ENCODE measurements at places on chromosomes 2 and 18.
A peak's percentile ranks its signal among the peaks of the same experiment; 100 is the strongest.

GRCh38 chr2:88530081-88530480, 77.6 kb upstream of the FOXI3 start:
- DNase-seq: no peak

GRCh38 chr2:157900203-157900602, 24.1 kb upstream of the ACVR1 start:
- no peak for DNase-seq

DNA sequence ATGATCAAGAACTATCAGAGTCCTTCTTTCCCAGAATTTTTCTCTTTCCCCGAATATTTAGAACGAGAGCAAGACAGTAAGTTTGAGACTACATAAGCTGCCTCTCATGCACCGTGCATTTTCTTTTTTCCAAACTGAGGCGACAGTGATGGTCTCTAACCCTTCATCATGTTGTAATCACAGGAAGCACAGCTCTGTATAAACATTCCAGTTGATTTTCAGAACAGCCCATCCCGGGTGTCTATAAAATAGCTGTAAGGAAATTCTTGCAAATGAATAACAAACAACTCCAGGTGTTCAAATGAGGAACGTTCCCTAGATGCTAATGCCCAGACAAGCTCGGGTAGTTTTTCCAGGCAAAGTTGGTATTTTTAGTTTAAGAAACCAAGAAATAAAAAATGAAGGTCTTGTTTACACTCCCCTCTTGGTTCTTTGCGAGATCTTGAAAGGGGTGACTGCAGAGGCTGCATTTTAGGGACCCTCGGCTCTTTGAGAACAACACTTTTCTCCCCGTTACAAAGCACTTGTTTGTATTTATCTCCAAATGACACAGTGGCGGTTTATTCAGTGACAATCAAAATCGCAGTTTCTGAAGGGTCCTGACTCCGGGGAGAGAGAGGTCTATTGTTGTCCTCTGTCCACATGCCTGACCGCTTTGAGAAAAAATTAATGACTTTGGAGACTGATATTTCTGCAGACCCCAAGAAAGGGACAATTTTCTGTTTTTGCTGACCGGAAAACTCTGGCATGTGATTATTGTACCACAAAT, 101.1 kb upstream of the NCK2 start:
- no peak for DNase-seq

DNA sequence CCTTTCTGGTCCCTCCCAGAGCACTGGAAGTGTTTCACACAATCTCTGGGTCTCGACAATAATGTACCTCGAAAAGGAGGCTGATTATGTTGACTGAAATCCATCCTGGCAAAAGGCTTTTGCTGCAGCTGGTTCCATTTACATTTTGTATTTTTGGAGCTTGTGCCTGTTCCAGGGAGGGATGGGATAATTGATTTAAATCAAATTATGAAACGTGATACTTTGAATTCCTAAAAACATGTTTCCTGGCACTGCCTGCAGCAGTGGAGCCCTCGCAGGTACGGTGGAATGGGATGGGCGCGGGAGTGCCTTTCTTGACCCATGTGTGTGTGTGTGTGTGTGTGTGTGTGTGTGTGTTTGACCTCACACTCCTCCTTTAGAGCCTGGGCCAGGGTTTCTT, 455.5 kb upstream of the MEIS1 start:
- no peak for DNase-seq

DNA sequence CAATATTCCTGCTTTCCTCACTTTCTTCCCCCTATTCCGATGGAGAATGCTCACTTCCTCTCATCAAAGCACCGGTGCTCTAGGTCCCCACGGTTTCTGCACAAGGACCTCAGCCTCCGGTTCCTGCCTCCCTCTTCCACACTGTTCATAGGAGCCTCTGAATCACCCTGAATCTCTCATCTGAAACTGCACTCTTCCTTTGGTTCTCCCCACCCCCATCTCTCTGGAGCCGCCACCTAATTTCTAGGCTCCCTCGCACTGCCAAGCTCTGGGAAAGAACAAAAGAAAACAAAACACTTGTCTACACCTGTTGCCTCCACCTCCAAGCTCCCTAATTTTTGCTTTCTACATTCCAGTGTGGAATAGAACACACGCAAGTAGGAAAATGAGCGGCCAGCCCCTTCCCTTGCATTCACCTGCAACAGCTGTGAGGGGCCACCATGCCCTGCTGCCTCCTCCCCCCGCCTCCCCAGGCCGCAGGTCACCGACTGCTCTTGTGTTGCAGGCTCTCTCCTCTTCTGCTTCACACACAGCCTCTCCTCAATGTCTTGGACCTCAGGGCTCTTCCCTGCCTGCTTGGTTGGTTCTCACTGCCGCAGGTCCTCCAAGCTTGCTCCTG, 9.6 kb downstream of the FBXO15 start:
- no peak for DNase-seq

DNA sequence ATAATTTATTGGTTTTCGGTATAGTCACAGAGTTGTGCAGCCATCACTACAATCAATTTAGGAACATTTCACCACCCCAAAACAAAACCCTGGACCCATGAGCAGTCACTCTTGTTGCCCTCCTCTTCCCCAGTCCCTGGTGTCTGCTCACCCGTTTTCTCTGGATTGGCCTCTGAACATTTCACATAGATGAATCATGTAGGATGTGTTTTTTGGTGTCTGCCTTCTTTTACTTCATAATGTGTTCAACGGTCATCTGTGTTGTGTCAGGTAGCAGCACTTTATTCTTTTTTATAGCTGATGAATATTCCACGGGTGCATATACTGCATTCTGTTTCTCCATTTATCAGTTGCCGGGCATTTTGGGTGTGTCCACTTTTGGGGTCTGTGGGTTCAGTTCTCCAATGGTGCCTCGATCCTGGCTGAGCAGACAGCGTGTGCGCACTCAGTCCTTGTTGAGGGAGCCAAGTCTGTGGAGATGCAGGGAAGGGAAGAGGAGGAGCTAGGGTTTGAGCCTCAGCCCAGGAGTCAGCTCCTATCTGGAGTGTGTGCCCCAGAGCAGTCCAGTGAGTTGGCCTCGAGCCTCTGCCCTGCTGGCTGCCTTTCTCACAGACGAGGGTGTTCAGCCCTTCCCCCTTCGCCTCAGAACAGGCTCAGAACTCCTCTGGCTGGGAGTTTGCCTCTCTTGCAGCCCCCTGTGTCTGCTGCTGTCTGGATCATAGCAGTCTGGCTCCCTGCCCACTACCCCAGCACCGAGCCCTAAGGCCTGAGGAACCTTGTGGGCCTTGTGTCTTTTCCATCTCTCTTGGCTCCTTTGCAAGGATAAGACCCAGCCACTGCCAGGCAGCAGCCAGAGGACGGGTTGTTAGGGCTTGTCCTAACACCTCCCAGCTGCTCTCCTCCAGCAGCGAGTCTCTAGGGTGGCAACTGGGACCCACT, 18.0 kb downstream of the C2orf74 start:
- DNase-seq: peak; percentile 37

GRCh38 chr2:28748176-28748575, 3.5 kb upstream of the PPP1CB start:
- no peak for DNase-seq

- no peak for DNase-seq
Measured at GRCh38 chr2:217181512-217181911, 321.6 kb upstream of the TNP1 start.

- no peak for DNase-seq
Measured at GRCh38 chr18:24840640-24841039, 380.2 kb downstream of the HRH4 start.

GRCh38 chr2:163345795-163346573, 389.8 kb downstream of the FIGN start:
- DNase-seq: no peak
